ENCODE measurements at places on chromosomes 16 and 17.

GRCh38 chr17:83081684-83082201 is 2.3 kb downstream of the METRNL start:
- DNase-seq, result no peak

- DNase-seq, result peak; percentile 77
These were observed 25.7 kb upstream of the NXPH3 start for GRCh38 chr17:49549691-49550678.

DNA sequence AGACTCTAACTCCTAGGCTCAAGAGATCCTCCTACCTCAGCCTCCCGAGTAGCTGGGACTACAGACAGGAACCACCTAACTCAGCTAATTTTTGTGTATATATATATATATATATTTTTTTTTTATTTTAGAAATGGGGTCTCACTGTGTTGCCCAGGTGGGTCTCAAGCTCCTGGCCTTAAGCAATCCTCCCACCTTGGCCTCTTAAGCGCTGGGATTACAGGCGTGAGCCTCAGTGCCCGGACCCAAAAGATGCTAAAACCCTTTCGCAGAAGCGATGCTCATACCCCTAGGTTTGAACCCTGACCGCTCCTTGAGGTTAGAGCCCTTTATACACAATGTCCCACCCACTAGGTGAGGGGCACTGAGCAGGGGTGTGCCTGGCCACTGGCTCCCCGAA is 2.2 kb upstream of the CLDN9 start:
- no peak for DNase-seq

GRCh38 chr16:11101695-11102522 is 154.1 kb downstream of the SOCS1 start:
- no peak for DNase-seq

DNA sequence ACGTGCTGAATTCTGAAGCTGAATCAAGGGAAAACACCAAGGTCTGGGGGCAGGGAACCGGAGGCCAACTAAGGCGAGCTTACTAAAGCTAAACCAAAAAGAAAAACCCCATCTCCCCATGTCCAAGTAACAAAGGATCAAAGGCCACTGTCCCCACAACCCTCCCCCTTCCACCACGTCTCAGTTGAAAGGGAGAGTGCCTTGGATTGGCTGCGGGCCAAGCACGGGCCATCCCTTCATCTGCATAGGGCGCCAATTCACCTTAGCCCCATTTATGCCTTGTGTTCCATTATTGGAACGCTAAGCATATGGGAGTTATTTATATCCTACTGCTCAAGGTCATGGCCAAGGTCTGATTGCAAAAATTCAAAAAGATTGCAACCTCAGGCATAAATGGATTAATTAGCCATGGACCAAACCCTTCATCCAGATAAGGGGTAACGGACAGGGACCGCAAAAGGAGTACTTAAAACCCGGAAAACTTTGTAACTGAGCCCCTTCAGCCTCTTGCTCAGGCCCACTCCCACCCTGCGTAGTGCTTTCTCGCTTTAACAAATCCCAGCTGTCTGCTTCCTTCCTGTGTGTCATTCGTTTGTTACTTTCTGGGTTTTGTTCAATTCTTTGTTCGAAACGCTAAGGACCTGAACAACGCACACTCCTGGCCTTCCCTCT is 740 bp upstream of the ATP6V0D1 start:
- peak; percentile 93 for DNase-seq

DNA sequence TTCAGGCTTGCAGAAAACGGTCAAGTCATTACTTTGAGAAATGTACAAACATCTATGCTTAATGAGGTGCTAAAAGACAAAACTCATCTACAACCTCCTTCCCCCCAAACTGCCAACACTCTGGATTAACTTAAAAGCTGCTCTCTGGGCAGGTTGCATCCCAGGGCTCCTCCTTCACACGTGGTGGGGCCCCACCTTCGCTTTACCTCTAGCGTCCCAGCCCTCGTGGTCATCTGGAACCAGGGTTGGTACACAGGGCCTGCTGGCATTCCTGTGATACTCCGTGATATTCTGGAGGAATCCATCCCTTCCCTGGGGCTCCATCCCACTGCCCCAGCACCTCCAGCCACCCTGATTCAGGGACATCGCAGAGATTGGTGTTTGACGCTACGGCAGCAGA is 4.8 kb downstream of the METRNL start:
- no peak for DNase-seq

DNA sequence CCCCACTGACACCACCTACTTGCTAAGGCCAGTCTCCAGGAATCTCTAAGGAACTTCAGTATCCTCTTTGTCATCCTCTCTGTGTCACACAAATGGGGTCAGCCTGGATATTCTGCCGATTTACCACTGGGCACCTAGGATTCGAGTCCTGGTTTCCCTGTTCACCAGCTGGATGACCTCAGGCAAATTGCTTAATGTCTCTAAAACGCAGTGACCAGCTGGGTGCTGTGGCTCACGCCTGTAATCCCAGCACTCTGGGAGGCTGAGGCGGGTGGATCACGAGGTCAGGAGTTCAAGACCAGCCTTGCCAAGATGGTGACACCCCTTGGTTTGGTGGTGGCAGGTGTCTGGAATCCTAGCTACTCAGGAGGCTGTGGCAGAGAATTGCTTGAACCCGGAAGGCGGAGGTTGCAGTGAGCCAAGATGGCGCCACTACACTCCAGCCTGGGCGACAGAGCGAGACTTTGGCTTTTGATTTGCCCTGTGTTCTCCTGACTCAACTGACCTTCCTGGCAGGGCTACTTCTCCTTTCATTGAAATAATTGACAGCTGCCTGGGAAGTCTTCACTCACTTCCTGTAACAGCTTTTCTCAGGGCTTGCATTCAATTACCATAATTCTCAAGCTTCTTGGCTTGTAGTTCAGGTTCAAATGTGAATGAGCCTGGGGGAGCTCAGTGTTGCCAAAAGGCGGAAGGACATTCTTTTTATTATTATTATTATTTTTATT is 15.4 kb downstream of the SYCE1L start:
- DNase-seq, result no peak

DNA sequence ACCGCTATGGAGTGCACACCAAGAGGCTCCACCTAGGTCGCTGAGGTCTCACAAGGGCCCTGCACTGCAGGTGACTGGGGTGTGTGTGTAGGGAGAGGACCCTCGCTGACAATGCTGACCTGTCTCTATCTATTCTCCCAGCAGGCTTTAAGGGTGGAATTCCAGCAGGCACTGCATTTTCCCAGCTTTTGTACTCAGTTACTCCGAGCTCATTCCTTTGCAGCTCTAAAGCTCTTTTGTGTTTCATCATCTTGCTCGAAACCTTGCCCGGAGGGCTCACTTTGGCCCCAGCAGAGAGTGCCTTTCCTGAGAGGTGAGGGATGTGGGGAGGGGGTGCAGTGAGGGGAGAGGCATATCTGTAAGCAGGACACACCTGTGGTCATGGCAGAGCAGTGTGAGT is 39.3 kb downstream of the SMPD3 start:
- no peak for DNase-seq

DNA sequence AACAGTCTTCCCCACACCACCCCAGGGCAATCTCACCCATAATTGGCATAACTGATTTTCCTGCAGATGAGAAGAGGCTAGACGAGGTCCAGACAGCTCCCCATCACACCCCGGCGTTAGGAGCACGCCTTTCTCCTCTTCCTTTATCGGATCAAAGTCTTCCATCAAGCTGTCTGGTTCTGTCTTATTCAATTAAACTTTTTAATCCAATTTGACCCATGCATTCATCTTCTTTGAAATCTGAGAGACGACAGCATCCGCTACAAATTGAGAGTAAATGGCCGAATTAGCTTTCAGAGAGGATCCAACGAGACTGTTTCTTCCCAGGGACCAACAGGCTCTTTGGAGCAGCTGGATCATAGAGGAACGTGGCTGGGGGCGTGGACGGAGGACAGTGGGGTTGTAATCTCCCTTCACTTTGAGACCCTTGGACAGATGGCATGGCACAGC is 44.4 kb upstream of the GPRC5B start:
- DNase-seq, result no peak

- no peak for DNase-seq
These were observed 536 bp upstream of the PLD2 start for GRCh38 chr17:4806456-4806776.

GRCh38 chr17:20284570-20285295 is 182.6 kb downstream of the LGALS9B start:
- DNase-seq, result peak; percentile 34

- no peak for DNase-seq
These were observed 13.1 kb upstream of the TCAP start for GRCh38 chr17:39651923-39652586.

- DNase-seq, result no peak
These were observed 26.5 kb upstream of the FAAP100 start for GRCh38 chr17:81578561-81579225.

DNA sequence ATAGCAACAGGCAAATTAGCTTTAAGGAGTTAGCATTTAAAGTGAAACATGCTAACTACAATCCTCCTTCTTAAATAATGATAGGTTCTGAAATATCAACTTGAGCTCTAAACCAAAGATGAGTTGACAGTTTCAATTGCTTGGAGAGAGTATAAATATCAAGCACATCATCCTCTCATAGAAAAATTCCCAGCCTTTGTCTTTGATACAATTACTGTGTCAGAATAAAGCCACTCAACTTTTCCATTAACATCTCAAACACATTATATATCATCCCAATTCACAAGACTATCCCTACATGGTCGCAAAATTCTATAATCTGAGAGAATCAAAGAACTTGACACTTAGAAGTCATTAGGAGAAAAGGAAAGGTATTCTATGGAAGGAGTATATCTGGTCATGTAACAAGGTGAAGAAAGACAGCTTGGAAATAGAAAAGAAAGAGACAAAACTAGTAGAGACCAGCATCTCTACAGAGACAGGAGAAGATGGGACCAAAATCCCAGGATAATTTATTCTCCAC is 189.8 kb downstream of the CEP112 start:
- no peak for DNase-seq

- DNase-seq, result no peak
These were observed 3.5 kb downstream of the SMTNL2 start for GRCh38 chr17:4587803-4588202.

GRCh38 chr16:68798398-68798797 is 44.9 kb upstream of the TANGO6 start:
- no peak for DNase-seq

- no peak for DNase-seq
These were observed 57.0 kb upstream of the CLEC19A start for GRCh38 chr16:19228575-19228974.

- no peak for DNase-seq
These were observed 650 bp downstream of the KIAA0753 start for GRCh38 chr17:6639586-6640535.

GRCh38 chr17:3683054-3683511 is 12.9 kb downstream of the P2RX5 start:
- no peak for DNase-seq

GRCh38 chr17:62854098-62854680 is 46.1 kb upstream of the MARCHF10 start:
- no peak for DNase-seq

DNA sequence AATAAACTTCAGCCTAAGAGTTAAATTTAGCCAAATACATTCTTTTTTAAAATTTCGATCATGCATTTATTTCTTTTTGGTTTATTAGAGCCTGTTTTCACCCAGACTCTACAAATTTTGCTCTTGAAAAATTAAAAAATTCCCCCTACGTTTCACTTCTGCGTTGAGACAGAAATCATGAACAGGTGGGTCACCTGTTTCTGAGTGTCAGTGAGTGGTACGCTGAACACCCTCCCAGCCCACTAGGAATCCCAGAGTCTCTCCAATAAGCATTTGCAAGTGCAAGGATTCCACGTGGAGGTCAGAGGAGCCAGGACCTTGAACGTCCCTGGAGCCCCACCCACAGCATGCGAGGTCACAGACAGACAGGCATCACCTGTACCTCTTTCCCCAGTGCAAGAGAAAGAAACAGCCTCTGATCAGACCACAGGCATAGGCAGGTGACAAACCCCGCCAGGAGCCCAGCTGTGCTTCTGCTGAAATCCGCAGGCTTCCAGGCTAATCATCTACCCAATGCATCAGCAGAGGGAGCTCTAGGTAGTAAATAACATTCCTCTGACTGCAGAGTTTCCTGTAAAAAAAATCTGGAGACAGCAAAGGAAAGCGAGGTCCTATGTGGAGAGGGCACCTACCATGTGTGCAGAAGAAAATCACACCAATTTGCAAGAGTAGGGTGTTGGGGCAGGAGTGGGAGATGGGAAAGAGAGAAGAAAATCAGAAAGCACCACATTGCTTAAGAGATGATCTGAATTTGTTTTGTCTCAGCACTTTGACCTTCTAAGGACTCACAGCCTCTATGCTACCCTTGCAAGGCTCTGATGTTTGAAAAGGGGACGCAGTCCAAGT is 5.9 kb upstream of the XYLT1 start:
- no peak for DNase-seq

- DNase-seq, result no peak
These were observed 105.8 kb upstream of the SDK2 start for GRCh38 chr17:73749928-73750605.

- no peak for DNase-seq
These were observed 103.5 kb downstream of the STX8 start for GRCh38 chr17:9472094-9472493.

GRCh38 chr16:85503679-85504231 is 109.4 kb upstream of the GSE1 start:
- DNase-seq, result no peak

DNA sequence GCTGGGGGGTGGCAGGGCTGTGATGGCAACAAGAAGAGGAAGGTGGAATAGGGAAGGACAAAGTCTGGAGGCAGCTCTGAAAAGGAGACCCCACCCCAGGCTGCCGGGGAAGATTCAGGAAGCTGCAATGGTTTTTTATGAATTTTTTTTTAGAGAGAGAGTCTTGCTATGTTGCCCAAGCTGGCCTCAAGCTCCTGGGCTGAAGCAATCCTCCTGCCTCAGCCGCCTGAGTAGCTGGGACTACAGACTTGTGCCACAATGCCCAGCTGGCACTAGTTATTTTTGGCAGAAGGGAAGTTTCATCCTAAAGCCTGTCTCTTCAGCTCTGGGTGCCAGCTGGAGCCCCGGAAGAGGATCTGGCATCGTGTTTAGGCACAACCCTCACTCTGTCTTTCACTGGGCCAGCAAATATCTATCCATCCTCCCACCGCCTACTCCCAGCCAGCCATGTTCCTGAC is 1.3 kb upstream of the CES3 start:
- no peak for DNase-seq

GRCh38 chr17:13642188-13642587 is 40.5 kb upstream of the HS3ST3A1 start:
- no peak for DNase-seq

DNA sequence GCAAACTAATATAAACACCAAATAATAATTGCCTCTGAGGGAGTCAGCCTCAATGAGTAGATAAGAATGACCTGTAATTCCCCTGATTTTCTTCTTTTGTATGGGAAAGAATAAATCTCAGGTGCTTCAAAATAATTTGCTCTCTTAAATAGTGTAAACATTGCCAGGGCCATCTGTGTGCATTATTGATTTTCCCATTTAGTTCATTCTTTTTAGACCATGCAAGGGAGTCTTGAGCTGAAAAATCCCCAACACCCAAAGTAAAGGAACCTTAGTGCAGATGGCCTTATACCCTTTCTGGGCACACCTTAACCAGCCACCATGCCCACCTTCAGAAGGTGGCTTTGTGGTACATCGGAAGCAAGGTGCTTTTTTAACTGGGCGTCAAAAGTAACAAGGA is 267.2 kb downstream of the TMEM114 start:
- no peak for DNase-seq

All from vagina (tissue), 2 donors.